Hepatocyte (in vitro differentiated cells): ENCODE measurements at places on chromosomes 3 and 15.

DNA sequence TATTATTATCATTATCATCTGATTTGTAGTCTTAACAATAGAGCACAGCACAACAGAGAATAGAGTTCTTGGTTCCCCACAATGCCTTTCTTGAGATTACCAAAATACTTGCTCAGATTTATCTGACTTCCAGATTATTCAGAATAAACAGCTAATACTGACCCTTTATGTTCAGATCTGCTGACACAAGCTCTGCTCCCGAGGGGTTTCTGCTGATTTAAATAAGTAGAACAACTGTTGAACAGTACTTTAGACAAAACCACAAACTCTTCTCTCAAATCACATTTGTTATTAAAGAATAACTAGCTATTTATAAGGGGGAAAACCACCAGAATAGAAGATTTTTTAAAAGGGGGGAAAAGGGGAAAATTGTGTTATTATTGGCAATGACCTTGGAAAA lies 380.2 kb upstream of the ATP11B start:
- no peak for DNase-seq

DNA sequence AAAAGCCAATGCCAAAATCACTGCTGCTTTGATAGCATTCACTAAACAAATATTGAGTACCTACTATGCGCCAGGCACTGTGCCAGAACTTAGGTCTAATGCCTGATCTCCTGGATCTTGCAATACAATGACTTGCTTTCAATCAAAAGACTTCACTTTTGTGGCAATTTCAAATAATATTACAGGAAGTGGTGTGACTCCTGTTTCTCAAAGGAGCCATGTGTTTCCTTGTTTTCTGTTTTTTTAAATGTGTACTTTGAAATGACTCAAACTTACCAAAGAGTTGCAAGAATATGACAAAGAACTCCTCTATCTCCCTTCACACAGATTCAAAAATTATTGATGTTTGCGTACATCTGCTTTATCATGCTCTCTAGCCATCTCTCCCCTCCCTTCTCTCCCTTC lies 18.3 kb downstream of the OSBPL10 start:
- DNase-seq = no peak

GRCh38 chr3:14283092-14283812 lies 104.6 kb downstream of the LSM3 start:
- DNase-seq = no peak

DNA sequence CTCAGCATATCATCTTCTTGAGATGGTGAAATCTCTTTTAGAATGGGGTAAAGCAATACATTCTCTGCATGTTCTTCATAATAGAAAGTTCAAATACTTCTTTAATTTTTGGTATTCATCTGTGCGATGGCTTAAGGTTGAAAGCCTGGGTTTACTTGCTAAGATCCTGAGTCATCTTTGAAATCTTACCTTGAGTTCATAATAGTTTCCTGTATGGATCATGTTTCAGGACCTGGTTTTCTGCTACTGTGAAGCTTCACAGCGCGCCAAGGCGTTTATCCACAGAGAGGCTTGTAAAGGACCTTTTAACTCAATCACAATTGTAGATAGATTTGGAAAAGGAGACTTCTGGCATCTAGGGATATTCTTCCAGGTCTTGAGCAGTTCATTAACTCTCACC lies 39.0 kb downstream of the MED12L start:
- DNase-seq = no peak

DNA sequence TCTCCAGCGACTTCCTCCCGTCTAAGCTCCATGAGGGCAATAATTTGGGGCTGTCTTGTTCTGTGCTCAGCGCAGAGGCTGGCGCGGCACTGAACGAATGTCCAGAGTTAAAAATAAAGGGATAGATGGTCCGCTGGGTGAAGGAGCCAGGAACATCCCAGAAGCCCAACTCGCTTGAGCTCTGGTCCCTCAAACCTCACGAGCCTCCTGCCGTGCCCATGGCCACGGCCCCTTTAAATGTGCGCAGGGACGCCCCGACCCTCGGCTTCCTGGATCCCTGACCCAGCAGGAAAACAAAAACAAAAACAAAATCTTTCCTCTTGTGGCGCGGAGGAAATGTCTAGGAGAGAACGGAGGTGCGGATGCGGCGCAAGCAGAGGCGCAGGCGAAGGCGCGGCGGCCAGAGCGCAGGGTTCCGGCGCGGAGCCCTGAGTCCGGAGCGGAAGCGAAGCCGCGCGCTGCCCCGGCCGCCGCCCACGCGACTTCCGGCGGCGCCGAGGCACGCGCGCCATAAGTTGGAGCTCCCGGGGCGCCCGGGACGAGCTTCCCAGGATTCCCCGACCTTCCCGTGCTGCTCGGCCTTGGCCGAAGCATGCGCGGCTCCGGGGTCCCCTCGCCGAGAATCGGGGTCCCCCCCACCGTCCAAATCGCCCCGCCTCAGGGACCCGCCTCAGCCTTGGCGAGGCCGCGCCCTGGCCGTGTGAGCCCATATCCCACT lies 52.9 kb upstream of the WNT7A start:
- no peak for DNase-seq

DNA sequence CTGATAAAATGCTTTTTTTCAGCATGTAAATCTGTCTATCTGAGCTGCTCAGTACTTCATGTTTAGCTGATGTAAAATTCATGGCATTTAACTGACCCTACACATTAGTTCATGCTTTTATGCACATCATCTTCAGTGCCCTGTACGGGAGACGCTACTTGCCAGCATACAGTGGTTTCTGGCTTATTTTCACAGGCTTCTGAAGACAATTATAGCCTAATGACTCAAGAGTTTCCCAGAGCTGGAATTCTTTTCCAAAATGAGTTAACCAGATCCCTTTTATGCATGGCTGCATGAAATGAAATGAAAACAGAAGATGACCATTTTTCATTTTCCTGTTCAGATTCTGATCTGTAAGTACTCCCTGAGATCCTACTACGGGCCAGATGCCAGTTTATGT lies 1061.5 kb downstream of the ROBO2 start:
- DNase-seq = no peak

GRCh38 chr3:131976448-131976847 lies 58.4 kb downstream of the CPNE4 start:
- no peak for DNase-seq

- DNase-seq = peak; percentile 48
Observed at GRCh38 chr15:62392376-62392775, 227.3 kb upstream of the C2CD4B start.

DNA sequence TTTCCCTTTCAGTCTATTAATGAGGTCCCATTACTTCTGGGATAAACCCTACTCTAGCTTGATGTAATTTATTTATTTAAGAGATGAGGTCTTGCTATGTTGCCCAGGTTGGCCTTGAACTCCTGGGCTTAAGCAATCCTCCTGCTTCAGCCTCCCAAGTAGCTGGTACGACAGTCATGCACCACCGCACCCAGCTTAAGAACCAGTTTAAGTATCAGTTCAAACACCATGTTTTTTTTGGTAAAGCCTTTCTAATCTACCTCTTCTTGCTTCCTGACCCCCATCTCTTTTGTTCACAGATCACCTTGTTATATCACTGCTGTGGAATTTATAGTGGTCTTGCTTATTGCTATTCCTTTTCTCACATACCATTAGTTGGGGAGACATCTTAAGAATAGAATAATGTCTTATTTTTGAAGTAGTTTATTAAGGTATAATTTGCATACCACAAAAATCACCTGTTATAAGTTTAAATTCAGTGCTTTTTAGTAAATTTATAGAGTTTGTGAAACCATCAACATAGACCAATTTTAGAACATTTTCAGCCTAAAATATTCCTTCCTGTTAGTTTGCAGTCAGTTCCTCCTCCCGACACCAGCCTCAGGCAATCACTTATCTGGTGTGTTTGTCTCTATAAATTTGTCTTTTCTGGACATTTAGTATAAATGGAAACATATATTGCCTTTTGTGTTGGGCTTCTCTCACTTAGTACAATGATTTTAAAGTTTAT lies 257.9 kb downstream of the PDCD6IP start:
- no peak for DNase-seq

DNA sequence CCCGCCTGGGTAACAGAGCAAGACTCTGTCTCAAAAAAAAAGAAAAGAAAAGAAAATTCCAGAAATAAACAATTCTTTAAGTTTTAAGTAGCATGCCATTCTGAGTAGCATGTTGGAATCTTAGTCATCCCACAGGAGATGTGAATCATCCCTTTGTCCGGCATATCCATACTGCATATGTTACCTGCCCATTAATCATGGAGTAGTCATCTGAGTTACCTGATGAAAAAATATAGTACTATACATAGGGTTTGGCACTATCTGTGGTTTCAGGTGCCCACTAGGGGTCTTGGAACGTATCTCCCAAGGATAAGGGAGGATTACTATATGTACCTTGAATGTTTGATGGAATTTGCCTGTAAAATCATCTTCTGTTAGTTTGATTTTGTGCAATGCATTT lies 6.3 kb upstream of the CCR4 start:
- no peak for DNase-seq

GRCh38 chr3:25483456-25483855 lies 55.4 kb downstream of the RARB start:
- no peak for DNase-seq

GRCh38 chr3:180332608-180333007 lies 269.4 kb upstream of the TTC14 start:
- no peak for DNase-seq

GRCh38 chr3:113200946-113201345 lies 10.4 kb upstream of the BOC start:
- no peak for DNase-seq

- no peak for DNase-seq
Observed at GRCh38 chr3:35643495-35643894, 4.2 kb downstream of the ARPP21 start.

GRCh38 chr15:47414207-47414606 lies 303.1 kb upstream of the SEMA6D start:
- no peak for DNase-seq

GRCh38 chr15:99182791-99183190 lies 66.6 kb downstream of the TTC23 start:
- no peak for DNase-seq
